NCI-H69 (cell line): ENCODE measurements at places on chromosomes 5 and 9.

- DNase-seq = no peak
These were observed 11.8 kb upstream of the SCGB3A1 start for GRCh38 chr5:180603076-180603594.

DNA sequence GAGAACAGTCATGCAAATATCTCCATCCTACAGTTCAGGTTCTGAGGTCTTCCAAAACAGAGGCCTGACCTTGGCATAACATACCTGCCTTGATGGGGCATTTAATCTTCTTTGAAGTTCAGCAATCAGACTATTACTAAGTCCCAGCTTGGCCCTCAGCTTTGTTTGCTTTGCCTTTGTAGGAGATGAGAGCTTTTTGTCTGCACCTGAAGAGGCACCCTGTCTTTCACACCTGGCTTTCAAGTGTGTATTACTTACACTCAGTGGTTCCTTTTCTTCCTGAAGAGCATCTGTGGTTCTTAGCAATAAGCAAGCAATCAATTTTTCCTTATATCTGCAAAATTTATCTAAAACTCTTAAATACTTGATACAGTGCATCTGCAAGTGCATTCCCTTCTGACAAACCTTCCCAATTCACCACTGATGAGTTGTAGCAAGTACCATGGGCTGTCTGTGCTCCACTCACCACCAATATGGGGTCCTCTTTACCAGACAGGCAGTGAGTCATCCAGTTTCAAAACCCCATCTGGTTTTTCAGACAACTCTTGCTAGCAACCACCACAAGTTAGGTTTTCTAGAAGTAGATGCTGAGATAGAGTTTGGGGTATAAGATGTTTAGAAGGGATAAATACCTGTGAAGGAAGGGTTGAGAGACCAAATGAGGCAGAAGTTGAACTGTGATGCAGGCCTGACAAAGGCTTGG is 100.2 kb downstream of the HINT1 start:
- no peak for DNase-seq

GRCh38 chr9:127216210-127216887 is 48.2 kb upstream of the GARNL3 start:
- DNase-seq = no peak

GRCh38 chr5:127602896-127603844 is 45.7 kb upstream of the CTXN3 start:
- no peak for DNase-seq

DNA sequence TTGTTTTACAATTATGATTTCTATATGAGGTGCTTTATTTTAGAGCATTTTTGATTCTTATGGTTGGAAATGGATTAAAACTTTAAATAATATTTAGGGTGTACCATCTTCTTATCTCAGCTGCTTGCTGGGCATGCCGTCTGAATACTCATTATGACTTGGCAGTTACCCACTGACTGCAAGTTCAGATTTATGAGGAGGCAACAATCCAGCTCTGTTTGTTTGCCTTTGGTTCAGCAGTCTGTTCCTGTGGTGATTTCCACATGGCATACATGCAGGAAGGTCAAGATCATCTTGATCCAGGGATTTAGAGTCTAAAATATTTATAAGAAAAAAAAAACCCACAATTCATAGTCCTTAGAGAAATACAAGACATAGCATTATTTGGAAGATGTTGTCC is 1254.5 kb upstream of the NUDT12 start:
- peak; percentile 91 for DNase-seq

DNA sequence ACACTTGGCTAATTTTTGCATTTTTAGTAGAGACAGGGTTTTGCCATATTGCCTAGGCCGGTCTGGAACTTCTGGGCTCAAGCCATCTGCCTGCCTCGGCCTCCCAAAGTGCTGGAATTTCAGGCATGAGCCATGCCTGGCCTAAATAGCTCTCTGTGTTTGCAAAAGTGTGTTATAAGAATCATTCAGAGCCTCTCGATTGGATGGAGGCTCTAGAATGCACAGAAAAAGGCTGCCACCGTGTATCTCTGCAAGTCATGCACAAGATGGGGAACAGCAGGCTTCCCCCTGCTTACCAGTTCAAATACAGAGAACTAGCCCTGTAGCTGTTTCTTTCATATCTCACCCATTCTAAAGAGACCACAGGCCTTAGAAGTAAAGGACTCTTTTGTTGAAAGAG is 28.3 kb downstream of the FXN start:
- no peak for DNase-seq

- DNase-seq = peak; percentile 79
These were observed 92.4 kb downstream of the ARL15 start for GRCh38 chr5:54217826-54218503.

- no peak for DNase-seq
These were observed 12.4 kb downstream of the PCDH12 start for GRCh38 chr5:141945511-141946051.

GRCh38 chr9:74407166-74407565 is 90.0 kb upstream of the RORB start:
- DNase-seq = no peak

- no peak for DNase-seq
These were observed 73.9 kb downstream of the TJP2 start for GRCh38 chr9:69248005-69248404.

DNA sequence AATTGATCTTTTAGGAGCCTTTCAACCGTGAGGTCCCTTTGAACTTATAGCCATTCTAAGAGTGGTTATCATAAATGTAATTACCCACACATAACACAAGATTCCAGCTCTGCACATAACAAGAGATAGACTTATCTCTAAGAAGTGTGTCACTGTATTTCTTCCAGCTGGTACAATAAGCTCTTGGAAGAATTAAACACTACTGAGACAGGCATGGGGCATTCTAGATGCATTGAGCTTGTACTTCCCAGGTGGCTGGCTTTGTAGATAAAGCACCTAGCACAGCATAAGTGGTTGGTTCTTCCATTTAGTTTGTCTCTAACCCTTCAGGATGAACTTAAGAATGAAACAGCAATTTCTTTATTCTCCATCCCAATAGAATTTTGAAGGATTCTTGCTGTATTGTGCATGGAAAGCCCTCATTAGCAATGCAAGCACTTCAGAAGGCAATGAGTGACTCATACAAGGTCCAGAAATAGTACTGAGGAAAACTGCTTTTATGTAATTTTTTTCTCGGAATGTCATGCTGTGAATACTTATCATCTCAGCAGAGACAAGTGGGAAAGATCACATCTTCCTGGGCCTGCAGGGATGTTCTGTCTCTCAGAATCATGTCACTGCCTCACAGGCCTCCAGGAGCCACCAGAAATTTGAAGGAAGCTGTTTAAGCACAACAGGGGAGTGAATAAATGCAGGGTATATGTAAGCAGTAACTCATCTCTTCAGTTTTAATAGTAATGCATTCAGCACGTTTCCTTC is 91.1 kb upstream of the CD180 start:
- DNase-seq = peak; percentile 29

- DNase-seq = peak; percentile 51
These were observed 173.0 kb upstream of the DAPK1 start for GRCh38 chr9:87324613-87325194.

GRCh38 chr5:61622156-61622555 is 290.1 kb downstream of the ZSWIM6 start:
- DNase-seq = peak; percentile 8

- DNase-seq = no peak
These were observed 82.2 kb upstream of the ICE1 start for GRCh38 chr5:5340206-5340729.

DNA sequence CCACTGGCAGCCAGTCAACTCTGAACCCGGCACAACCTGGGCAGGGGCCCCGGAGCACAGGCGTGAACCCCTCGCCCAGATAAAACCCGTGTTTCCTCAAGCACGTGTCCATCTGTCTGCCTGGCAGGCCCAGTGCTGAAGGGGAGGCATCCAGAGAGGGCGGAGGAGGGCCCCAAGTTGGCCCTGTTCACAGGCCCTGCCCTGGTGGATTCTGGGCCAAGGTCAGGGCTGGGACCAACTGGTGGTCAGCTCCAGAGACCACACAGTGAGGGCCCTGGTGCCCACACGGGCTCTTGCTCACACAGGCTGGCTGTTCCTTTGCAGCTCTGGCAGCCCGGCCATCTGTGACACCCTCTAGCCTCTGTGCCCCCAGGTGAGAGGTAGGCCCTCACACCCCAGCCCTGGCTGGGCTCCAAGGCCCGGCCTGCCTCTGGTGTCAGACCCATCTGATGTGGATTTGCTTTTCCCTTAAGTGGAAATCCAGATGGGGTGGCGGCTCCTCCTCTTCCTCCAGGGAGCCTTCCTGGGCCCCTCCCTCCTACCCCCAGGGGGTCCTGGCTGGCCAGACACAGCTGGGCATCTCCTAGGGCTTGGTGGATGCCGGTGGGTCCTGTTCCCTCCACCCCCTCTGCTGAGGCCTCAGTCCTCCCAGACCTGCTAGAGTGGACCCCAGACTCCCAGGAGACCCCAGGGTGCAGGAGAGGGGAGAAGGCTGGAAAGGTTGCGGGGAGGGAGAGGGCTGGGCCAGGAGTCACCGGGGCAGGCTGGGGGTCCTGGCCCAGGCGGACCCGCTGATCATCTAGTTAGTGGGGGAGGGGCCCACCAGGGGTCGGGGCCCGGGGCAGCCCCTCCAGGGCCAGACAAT is 525 bp upstream of the STPG3 start:
- DNase-seq = peak; percentile 75

GRCh38 chr9:6702707-6703106 is 55.1 kb upstream of the KDM4C start:
- DNase-seq = no peak

DNA sequence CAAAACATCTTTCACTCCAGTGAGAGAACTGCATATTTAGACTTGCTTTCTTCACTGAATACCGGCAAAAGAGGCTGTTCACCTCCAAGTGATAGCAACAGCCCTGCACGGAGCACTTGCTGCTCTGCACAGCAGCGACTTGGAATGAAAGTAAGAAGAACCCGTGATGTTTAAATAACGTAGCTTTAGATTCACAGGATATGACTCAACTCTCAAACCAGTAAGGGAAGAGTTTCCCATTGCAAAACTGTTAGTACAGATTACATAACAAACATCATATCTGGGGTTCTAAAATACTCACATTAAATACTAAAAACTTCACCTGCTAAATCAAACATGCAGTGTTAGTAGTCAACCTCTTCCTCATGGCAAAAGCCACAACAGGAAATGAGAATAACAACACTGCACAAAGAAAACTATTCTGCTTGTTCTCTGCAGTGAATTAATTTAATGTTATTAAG is 203.4 kb downstream of the MCTP1 start:
- peak; percentile 77 for DNase-seq

GRCh38 chr5:77101298-77101697 is 14.2 kb upstream of the ZBED3 start:
- no peak for DNase-seq

GRCh38 chr9:137391411-137391754 is 31.6 kb downstream of the EXD3 start:
- DNase-seq = peak; percentile 14

GRCh38 chr9:124291801-124292396 is 34.1 kb downstream of the NEK6 start:
- DNase-seq = no peak

DNA sequence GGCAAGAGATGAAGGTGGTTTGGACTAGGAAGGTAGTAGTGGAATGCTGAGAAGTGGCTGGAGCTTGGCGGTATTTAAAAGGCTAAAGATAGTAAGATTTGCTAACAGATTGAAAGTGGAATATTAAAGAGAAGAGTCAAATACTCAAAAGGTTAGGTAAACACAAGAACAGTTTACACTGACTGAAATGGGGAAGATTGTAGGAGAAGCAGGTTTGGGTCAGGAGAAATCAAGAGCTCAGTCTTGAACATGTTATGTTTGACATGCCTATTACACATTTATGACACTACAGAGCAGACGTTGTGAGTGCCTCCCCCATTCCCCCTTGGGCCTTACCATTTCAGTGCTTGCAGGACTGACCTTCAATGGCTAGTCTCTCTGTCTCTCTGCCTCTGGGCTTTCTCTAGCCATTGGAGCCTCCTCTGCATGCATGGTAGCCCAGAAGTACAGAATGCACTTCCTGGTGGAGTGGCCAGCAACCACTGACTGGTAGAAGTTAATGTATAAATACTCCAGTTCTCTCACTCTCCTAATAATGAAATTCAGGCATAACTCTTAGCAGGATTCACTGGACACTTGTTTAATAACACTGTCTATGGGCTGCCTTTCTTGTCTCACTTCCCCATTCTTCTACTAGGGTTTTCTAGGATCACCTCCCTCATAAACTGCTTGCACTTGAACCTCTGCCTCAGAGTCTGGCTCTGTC is 56.8 kb downstream of the HMGCS1 start:
- DNase-seq = no peak

GRCh38 chr9:115146581-115147021 is 28.6 kb upstream of the TNC start:
- no peak for DNase-seq

- DNase-seq = no peak
These were observed 51.5 kb downstream of the SHOC1 start for GRCh38 chr9:111743275-111743674.

DNA sequence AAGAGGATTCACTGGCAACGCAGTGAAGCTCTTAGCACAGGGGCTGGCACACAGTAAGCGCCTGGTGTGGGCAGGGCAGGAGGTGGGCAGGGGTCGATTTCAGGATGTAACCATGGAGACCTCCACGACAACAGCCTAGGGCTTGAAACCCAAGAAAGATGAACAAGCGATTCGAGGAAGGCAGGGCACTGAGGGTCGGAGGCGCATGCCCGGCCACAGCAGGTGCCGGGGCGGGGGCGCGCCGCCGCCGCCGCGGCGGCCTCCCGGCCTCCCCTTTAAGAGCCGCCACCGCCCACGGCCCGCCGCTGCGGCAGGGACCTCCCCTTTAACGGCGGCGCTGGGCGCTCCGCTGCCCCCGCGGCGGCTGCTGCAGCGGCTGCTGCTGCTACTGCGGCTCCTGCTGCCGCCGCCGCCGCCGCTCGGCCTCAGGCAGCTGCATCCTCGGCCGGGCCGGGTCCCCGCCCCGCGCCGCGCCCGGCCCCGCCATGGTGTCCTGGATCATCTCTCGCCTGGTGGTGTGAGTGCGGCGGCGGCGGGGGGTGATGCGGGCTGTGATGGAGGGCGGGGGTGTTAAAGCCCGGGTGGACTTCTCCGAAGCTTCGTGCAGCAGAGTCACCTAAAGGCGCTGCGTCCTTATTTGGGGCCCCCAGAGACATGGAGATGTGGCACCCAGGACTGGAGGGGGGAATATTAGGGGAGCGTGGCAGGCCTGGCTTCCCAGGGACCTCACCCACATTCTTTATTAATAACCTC is at the start of gene REEP2:
Gene REEP2, plus strand, starts transcription at position 334 of the 753 bp plus-strand sequence. Its CDS starts 152 bp downstream, at position 486.
- DNase-seq = peak; percentile 90
